ENCODE measurements at places on chromosomes 11 and 22. TPM values are rescaled to one million over a fixed set of nuclear protein-coding genes. Genes with fewer than 3 reads are reported as not detected.

The ARVCF gene
- total RNA-seq: 52.6 TPM

The MPPED2 gene
- total RNA-seq: 63.2 TPM

The SMTNL1 gene
- not detected for total RNA-seq

The EXPH5 gene
- total RNA-seq: under 0.01 TPM

- DNase-seq: no peak
Measured at GRCh38 chr22:46757104-46757503, 5.3 kb upstream of the TBC1D22A start.

DNA sequence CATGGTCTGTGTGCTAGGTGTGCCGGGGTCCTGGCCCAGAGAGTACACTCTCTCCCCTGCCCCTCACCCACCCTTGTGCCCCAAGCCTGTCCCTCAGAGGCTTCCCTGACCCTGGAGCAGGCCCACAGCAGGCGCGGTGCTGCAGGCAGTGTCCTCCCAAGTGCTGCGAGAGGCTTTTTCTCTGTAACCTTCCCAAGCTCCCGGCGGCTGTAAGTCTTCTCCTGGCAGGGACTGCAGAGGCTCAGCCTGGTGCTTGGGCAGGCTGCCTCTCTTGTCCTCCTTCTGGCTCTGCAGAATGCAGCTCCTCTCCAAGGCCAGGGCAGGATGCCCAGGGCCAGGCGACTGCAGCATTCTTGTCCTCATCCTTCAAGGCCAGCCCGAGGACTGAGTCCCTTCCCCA, 15.9 kb downstream of the RFPL1 start:
- DNase-seq: no peak

DNA sequence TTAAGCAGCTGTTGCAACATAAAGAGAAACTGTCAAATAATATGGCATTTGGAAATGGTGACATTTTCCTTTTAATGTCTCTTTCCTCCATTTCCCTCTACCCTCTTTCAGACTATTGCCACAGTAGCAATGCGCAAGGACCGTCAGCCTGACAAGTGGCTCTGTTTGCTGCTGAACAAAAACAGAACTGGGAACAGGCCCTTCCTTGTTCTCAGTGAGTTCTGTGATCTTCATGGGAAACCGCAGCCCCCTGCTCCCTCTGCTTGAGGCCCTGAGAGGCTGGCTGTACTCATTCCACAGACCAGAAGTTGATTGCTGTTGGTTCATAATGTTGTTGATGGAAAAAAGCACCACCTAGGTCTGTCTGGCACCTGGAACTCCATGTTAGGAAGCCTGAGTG, 559.7 kb downstream of the OPCML start:
- no peak for DNase-seq
